Activated T-helper 9 cell treated with anti-CD3 and anti-CD28 coated beads, Interleukin-2, amount 50 U/mL, for 16 hours (primary cell): ENCODE measurements at places on chromosomes 6 and 20.

DNA sequence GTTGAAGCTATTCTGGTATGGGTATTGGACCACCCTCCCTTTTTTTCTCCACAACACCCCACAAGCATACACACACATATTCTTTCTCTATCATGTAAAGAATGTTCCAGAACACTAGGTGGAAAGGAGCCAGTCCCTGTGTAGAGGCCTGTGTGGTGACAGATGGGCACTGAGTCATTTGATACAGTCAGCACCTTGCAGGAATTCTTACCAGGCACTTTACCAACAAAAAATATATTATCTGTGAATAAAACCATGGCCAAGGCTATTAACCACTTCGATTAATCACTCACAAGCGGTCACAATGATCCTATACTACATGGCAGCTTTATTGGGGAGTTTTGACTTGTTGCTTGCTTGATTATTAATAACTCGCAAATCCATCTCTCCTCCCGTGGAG lies 149.5 kb downstream of the BFSP1 start:
- no peak for DNase-seq

- DNase-seq, result no peak
Observed at GRCh38 chr6:87182940-87183339, 27.6 kb downstream of the ZNF292 start.

DNA sequence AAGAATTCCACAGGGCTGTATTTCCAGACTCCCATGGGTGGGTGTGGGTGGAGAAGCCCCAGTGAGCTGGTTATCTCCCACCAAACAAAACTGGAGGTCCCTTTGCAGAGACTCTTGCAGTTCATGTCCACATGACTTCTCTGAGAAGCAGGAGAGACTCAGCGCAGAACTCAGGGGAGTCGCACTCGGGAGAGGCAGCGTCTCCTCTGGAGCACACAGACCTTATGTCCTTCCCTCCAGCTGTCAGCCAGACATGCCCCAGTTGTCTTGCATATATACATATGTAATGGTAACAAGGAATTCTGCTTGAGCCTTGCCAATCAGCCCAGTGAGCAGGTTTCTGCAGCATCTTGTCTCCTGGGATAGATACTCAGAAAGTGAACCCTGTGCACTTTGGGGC lies 23.8 kb downstream of the MYT1 start:
- no peak for DNase-seq

GRCh38 chr20:58048096-58048702 lies 180.3 kb downstream of the ANKRD60 start:
- no peak for DNase-seq

DNA sequence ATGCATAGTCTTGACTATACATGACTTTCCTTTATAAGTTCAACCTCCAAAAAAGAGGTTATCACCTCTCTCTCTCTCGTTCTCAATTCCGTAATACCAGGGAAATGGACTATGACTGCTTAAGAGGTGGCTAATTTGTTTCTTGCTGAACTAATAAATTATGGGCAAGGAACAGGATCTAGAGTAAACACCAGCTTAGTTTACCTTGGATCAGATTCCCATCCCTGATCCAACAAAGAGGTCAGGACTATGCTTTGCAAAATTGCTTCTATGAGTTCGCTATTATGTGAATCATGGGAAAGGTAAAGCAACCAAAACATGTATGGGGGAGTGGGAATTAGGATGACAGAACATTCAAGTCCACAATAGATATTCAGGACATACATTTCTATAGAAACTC lies 630.7 kb downstream of the HACE1 start:
- DNase-seq, result no peak

DNA sequence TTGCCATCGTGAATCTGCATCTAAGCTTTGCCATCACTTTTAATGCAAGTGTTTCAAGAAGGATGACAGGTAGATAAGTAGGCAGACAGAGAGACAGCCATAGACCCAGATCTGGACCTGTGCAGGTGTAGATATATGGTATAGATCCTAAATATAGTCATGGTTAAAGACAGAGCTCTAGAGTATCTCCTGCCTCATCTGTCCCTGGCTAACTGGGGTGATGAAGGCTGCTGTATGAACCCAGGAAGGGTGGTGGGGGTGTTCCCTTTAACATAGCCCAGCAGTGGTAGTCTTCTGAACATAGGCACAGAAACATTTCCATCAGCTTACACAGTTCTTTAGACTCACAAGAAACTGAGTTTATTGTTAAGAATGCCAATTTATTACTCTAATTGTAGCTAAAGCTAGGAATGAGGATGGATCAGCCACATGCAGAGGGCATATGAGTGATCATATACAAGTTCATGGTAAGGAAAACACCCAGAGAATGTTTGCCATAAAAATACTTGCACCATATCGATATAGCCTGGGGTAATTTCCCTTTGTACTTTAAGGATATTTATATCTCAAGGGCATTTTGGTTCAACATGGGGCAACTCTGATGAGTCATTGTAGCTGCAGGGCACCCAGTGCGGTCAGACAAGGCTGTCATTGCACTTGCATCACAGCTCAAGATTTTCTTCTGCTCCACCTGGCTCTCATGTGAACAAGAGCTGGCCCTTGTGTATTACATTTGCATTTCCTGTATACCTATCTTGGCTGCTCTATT lies 587.2 kb downstream of the EPM2A start:
- no peak for DNase-seq

- peak; percentile 28 for DNase-seq
Observed at GRCh38 chr20:50189681-50190250, 864 bp upstream of the CEBPB start.

- DNase-seq, result no peak
Observed at GRCh38 chr6:3520281-3521230, 63.7 kb upstream of the SLC22A23 start.

- no peak for DNase-seq
Observed at GRCh38 chr20:43534016-43534415, 24.8 kb upstream of the SGK2 start.

- no peak for DNase-seq
Observed at GRCh38 chr6:34226731-34227586, 9.7 kb upstream of the HMGA1 start.

DNA sequence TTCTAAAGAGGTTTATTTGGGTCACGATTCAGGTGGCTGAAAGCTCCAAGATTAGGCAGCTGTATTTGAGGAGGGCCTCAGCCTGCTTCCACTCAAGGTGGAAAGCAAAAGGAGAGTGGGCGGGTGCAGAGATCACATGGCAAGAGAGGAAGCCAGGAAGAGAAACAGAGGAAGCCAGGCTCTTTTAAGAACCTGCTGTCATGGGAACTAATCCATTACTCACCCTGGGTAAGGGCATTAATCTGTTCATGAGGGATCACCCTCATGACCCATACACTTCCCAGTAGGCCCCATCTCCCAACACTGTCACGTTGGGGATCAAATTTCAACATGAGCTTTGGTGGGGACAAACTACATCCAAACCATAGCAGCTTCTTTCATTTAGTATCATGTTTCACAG lies 53.9 kb downstream of the DHX35 start:
- no peak for DNase-seq

DNA sequence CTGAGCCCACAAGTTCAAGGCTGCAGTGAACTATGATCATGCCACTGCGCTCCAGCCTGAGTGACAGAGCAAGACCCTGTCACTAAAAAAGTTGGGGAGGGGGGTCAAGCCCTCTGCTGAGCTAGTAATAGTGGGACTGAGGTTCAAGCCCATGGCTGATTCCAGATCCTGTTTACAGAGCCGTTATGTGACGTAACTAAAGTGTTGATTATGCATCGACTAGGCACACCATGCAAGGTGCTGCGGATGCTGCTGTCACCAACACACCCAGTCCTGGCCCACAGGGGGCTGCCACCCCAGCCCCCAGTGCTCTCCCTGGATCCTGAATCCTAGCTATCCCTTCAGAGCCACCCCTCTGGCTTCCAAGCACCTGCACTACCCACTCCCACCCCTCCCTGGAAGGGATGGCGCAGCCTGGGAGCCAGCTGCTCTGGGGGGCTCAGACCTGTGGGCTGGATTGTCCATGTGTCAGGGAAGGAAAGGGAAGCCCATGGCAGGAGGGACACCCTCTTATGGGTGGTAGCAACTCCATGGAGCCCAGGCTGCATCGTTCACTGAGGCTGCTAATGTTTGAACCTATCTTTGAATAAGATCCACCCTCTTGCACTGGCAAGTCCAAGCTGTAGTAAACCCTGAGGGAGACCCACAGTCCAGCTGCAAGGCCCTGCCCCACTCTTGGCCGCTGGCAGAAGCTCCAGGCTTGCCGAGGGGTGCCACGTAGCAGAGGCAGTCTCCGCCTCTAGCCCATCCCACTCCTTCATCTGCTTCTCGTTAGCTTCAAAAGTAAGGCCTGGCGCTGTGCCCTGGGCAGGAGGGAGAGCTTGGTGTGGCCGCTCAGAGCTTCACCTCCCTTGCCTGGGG lies 95.0 kb downstream of the SNX5 start:
- no peak for DNase-seq

DNA sequence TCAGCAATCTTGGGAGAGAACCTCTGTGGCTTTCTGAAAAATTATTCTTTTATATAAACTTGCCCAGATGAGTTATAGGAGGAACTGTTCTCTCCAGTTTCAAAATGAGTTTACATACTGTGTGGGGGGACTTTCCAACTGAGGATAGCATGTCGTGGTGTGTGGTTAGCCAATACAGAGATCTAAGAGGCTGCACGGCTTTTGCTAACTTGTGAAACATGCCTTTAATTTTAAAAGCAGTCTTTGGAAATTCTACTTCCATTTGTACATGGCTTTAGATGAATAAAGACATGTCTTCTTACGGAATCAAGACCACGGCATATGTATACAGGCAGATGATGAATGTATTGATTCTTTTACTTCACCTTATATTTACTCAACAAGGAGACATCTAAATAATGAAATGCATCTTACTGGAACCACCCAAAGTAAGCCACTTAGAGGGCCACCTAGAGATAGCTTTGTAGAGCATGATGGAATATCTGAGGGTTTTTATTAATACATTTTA lies 39.8 kb downstream of the HIVEP1 start:
- DNase-seq, result peak; percentile 20

- no peak for DNase-seq
Observed at GRCh38 chr6:143490775-143491174, 20.7 kb downstream of the FUCA2 start.

DNA sequence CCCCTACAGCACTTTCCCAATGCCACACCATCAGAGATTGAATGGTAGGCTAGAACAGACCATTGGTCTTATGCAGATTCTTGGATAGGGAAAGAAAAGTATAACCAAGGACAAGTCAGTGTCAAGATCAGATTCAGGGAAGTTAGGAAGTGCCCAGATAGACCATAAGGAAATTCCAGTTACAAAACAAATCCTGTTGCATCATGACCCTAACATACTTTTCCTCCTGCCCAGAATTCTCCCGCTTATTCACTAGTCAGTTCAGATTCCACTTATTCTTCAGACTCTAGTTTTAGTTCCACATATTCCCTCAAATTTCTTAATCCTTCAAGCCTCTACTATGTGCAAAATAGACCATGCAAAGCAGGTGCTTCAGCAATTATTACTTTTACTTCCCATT lies 20.7 kb downstream of the METTL24 start:
- no peak for DNase-seq

- DNase-seq, result no peak
Observed at GRCh38 chr6:97668716-97669115, 385.7 kb upstream of the MMS22L start.
